Common myeloid progenitor, CD34-positive (primary cell): ENCODE measurements at places on chromosomes 5 and 9.
A peak's percentile ranks its signal among the peaks of the same experiment; 100 is the strongest.

GRCh38 chr5:111993242-111993641 is 236.2 kb upstream of the NREP start:
- DNase-seq: no peak

DNA sequence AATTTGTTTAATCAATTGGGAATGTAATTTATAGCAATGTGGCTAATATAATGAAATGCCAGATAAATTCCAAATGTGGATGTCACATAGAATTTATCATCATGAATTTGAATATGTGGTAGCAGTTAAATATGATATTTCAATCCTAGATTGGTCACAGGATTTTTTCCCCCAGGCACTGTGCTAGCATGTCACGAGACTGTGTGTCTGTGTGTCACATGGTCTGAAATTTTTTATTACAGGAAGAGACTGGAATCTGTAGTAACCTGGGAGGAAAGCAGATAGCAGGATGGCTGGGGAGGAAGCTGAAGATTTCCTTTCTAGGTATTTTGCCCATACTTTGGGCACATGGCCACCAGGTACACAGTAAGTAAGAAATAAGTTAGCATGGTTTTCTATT is 35.4 kb upstream of the MSH3 start:
- no peak for DNase-seq

DNA sequence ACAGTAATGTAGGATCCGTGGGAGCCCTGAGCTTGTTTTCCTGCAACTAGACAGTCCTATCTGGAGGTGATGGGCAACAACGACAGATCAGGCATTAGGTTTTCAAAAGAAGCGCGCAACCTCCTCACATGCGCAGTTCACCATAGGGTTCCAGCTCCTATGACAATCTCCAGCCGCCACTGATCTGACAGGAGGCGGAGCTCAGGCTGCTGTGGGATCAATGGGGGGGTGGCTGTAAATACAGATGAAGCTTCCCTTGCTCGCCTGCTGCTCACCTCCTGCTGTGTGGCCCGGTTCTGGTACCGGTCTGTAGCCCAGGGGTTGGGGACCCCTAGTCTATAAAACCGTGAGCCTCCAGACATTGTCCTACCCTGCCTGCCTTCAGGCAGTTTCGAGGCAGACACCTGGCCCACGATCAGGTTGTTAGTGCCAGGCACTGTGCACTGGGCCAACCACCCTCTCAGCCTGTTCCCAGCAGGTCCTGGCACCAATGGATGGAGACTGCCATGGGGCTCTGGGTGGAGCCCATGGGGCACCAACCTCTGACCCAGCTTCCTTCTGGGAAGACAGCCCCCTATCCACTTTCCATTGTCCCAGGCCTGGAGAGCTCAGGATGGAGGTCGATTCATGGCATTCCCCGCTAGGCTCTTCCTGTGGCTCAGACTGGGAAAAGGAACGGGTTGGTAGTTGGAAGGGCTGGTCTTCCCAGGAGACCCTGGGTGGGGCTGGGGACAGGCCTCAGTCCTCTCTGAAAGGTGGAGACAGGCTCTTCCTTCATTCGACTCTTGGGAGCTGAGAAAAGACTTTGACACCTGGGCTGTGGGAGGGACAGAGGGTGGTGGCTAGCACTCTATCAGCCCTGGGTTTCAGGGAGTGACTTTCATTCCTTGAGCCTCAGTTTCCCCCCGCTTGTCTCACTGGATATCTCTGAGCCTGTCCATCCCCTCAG is 1.7 kb downstream of the ENDOG start:
- no peak for DNase-seq

DNA sequence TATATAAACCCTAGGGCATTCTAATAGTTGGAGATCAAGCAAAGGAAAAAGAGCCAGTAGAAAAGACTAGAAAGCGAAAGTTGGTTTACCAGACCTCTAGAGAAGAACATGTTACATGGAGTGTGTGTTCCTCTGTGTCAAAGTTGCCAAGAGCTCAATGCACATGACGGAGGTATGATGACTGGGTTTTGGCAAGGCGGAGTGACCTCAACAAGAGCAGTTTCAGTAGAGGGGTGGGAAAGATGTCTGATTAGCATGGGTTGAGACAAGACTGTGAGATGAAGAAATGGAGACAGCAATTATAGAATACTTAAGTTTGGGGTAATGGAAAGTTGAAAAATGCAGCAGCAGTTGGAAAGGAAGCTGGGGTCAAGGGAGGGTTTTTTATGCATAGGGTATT is 1.6 kb downstream of the ANKDD1B start:
- peak; percentile 17 for DNase-seq

DNA sequence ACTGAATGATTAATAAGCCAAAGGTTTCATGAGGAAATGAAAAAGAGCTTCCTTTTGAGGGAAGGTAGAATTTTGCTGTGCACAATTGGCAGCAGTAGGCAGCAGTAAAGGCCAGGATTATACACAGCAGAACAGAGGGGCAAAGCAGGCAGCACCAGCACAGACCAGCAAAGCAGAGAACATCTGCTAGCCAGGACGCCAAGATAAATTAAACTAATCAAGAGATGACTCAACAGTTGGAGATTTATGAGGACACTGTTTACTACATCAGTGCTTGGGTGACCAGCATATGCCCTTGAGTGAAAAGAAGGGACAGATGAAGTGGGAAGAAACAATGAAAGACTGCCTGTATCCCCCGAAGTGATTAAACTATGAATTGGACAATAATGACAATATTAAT is 871.4 kb upstream of the CDH10 start:
- DNase-seq: no peak

GRCh38 chr9:91766315-91767069 is 183.5 kb downstream of the ROR2 start:
- no peak for DNase-seq

GRCh38 chr5:72063219-72063819 is 44.0 kb upstream of the MAP1B start:
- DNase-seq: peak; percentile 41

GRCh38 chr9:17782430-17783149 is 203.7 kb downstream of the SH3GL2 start:
- DNase-seq: no peak

- DNase-seq: peak; percentile 35
These were observed 72.8 kb upstream of the PARP8 start for GRCh38 chr5:50593681-50594080.

- no peak for DNase-seq
These were observed 528.6 kb upstream of the PTPRD start for GRCh38 chr9:11141357-11141756.

- DNase-seq: no peak
These were observed 5.8 kb upstream of the TBC1D9B start for GRCh38 chr5:179913461-179913860.

DNA sequence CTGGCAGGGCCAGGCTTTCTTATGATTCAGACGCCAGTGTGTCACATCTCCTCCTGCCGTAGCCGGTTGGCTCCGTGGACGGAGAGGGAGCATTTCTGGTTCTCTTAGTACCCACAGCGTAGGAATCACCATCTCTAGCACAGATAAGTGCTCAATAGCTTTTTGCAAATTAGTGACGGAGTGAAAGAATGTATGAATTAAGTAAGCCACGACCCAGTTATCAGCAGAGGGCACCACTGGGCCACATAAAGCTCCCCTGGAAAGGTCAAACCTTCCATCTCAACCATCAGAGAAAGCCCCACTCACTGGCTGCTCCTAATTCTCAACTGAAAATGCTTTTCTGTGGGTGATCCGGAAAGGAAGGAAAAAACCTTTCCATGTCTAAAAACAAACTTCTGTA is 317.0 kb upstream of the ADCY2 start:
- peak; percentile 7 for DNase-seq

DNA sequence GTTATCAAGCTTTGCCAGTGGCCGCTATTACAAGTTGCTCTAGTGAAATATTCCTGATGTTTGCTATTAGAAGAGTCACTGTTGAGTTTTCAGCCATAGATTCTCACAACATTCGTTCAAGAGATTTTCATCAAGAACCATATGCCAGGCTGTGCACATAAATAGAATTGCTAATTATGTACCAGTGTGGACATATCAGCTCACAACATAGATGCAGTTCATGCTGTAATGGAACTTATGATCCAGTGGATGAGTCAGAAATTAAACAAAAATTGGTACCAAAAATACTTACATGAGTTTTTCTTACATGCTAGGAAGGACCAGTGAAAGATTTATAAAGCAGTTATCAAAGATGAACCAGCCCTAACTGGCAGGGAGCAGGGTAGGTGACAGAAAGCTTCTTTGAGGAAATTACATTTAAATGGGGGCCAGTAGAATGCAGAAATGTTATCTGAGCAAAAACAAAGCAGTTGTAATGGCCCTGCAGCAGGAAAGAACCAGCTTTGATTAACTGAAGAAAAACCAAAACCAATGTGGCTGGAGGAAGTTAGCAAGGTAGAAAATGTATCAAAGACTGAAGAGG is 404.2 kb downstream of the DNAH5 start:
- DNase-seq: no peak

DNA sequence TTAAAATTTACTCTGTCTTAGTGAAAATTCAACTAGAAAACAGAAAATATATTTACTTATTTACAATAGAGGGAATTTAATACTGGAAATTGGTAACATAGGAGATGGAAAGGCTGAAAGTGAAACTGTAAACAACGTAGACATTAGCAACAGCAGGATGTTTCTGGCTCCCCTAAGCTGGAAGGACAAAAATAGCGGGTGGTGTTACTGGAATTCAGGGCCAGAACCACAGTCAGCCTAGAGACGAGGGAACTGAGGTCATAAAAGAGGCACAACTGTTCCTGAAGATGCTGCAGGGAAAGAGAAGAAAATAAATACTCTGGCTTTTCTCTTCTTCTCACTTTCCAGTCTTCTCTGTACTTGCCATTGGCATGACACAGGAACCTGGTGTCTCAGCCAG is 80.4 kb upstream of the NIPBL start:
- DNase-seq: no peak

GRCh38 chr9:89346696-89347095 is 28.4 kb downstream of the SECISBP2 start:
- DNase-seq: no peak

GRCh38 chr5:78816143-78816765 is 167.7 kb upstream of the LHFPL2 start:
- DNase-seq: no peak

DNA sequence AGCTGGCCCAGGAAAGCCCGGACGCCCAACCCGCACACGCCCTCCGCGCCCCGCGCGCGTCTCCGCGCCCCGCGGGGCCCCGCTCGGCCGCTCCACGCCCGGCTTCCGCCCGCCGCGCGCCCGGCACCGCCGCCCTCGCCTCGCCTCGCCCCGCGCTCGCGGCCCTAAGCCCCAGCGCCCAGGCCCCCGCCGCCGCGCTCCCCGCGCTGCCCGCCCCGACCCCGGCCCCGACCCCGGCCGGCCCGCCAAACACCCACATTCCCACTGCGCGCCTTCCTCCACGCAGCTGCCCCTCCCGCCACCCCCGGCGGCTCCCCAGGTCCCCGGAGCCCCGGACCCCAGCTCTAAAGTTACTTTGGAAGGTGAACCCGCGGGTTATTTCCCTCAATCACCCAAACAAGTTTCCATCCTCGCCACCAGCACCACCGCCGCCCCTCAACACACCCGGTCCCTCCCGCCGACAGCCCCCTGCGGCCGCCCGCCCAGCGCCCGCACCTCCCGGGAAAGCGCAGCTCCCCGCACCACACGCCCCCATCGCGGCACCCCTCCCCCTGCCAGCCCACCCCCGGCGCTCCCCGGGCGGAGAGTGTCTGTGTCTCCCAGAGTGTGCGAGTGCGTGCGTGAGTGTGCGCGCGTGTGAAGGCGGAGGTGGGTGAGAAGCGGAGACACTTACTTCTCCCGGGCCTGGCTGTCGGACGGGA is 439 bp downstream of the SSBP2 start:
- DNase-seq: peak; percentile 36
